ENCODE measurements at places on chromosomes 7 and 10.

DNA sequence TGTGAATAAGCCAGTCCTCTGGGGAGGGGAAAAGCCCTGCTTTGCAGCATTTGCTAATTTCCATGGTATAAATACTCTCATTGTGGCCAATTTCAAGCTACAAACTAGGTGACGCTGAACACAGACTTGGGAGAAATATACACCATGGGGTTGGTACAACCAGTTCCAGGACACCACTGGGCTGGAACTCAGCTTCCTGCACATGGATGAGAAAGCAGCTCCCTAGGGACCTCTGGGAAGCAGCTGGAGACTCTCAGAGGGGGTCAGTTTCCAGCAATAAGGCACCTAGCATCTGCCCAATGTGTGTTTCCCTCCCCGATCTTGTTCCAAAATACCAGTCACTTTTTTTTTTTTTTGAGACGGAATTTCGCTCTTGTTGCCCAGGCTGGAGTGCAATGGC is 56.8 kb upstream of the WDR11 start:
- no peak for DNase-seq

DNA sequence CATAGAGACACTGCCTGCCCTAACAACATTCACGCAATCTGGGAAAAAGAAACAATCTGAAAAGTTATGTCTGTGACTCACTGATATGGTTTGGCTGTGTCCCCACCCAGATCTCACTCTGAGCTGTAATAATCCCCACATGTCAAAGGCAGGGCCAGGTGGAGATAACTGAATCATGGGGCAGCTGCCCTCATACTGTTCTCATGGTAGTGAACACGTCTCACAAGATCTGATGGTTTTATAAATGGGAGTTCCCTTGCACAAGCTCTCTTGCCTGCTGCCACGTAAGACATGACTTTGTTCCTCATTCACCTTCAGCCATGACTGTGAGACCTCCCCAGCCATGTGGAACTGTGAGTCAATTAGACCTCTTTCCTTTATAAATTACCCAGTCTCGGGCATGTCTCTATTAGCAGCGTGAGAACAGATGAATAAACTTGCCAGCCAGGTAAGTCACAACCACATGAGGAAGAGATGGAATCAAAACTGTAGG is 341.5 kb upstream of the AOAH start:
- no peak for DNase-seq

GRCh38 chr10:119807960-119808697 is 64.5 kb downstream of the MCMBP start:
- no peak for DNase-seq

DNA sequence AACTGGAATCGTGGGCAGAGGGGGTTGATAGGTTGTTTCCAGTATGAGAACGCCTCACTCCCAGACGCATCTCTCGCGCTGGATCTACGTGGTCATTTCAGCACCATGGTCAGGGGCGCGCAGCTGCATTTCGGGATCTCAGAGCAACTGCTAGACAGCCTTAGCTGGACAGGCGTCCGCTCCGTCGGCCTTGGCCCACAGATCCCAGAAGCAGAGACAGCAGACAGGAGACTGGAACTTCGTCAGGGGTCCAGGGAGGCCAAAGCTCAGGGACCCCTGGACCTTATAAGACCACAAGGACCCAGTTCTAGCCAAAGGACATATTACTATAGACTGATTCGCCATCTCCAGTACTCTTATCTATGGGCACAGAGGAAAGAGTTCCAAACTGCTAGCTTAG is 5.3 kb downstream of the NEUROG3 start:
- no peak for DNase-seq

DNA sequence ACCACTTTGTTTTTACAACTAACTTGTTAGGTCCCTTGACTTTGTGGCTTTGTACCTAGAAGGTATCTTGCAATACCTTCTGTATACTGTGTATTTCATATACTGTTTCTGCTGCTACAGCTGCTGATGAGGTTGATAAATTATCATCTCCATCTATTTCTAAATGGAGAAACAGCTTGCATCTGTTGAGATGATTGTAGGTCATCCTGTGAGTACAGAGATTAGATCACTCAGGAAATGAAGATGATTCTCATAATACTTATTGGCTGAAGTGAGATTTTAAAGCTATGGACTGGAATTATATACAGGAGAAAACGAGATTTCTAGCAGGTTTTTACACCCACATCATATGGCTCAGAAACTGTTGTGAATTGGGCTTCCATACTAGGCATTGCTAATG is 280.5 kb downstream of the KCND2 start:
- DNase-seq = no peak

- no peak for DNase-seq
Observed at GRCh38 chr7:35565927-35566326, 129.0 kb downstream of the HERPUD2 start.

GRCh38 chr7:55241958-55242357 is 123.2 kb upstream of the LANCL2 start:
- no peak for DNase-seq

- no peak for DNase-seq
Observed at GRCh38 chr10:30445711-30446110, 11.7 kb downstream of the MAP3K8 start.

DNA sequence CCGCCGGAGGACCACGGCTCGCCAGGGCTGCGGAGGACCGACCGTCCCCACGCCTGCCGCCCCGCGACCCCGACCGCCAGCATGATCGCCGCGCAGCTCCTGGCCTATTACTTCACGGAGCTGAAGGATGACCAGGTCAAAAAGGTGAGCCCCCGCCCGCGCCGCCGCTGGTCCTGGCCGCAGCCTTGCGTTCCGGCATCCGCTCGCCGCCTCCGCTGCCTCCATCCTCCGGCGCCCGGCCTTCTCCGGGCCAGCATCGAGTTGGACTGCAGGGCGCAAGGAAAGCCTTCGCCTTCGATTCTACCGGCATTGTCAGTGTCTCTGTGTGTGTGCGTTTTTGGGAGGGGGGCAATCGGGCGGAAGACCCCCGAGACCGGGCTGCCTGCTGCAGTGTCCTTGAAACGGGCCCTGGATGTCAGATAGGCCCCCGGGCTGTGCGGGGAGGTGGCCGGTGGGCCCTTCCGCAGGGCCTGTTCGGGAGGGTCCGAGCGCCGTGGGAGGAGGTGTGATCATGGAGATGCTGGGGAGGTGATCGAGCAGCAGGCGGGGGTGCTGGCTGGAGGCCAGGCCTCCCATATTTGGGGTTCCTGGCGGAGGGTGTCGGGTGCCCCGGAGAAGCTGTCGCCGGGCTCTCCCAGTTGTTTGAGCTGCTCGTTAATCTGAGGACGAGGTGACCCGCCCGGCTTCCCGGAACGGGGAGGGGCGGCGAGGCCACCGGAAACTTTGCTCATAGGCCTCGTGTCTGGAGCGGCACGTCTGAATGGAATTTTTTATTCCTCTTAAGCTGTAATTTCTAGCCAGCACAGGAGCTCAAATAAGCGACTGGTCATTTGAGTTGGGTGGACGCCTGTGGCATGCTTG is 40.8 kb downstream of the HK1 start:
- no peak for DNase-seq

DNA sequence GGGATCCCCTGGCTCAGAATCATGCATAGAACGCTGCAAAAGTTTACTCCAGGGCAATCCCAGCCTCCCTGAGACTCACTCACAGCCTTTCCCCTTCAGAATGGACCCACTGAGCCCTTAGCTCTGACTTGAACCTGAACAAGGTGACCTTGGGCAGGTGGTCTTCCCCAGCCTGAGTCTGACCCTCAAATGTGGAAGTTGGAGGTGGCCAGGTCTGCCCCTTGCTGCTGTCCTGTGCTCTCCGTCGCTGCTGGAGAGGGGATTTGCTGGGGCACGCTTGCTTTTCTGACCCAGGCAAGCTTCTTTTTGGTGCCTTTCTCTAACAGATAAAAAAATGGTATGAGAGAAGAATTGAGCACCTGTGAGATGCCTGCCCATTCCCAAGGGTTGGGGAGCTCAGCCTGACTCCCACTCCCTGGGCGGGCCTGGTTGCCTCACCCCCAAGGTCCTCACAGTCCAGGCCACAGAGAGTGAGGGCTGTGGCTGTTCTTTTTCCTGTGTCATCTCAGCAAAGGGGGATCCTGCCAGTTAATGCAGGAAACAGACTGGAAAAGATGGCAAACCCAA is 46.6 kb upstream of the IGFBP3 start:
- DNase-seq = no peak

- DNase-seq = no peak
Observed at GRCh38 chr7:571096-571717, 51.6 kb upstream of the PDGFA start.

DNA sequence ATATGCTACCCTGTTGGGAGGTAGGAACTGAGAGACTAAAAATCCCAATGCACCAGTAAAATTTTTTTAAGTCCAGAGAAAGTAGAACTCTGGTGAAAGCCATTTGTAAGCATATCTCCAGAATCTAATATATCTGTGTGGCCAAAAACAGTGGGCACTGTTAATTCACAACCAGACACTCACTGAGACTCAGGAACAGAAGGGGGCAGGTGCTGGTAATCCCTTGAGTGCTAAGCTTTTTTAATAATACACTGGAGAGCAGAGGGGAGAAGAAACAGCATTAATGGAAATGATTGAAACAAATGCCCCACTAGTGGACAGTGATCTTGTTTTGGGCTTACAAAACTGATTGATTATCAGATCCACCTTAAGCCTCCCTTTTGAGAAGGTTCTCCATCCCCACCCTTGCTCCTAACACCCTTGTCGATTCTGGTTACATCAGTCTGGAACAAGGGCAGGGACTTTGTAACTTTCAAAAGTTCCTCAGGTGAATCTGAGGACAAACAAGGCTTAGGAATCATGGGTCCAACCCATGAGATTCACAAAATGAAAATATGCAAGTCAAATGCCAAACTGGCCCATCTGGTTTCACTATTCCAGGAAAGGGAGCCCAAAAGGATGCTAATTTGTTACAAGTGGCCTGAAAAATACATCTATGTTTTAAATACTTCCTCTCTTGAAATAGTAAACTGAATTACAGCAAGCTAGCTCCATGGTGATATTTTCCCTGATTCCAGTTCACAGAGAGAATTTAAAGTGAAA is 29.7 kb downstream of the PLXNA4 start:
- no peak for DNase-seq

- no peak for DNase-seq
Observed at GRCh38 chr10:84427903-84428650, 99.7 kb downstream of the CCSER2 start.

DNA sequence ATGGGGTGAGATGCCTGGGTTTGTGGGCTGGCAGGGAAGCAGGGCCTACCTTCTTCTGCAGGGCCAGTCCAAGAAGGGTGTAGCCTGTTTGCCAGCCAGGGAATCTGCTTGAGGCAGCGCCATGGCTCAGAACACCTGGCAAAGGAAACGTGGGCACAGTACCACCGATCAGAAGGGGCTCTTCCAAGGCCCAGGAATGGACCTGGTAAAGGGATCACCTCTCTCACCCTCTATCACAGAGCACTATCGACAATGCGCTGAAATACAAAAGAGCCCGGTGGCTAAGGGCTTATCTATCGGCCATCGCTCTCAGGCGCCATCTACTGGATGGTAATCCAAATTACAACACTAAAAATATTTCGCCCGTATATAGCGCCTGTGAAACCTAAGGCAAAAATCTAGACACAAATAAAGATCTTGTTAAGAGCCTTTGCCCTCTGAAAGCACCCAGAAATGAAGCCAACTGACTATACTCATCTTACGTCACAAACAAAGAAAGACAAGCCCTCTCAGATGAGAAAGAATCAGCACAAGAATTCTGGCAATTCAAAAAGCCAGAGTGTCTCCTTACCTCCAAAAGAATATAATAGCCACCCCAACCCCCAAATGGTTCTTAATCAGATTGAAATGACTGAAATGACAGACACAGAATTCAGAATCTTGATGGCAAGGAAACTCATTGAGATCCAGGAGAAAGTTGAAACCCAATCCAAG is 217.8 kb upstream of the HPS1 start:
- peak; percentile 38 for DNase-seq

- no peak for DNase-seq
Observed at GRCh38 chr7:137994216-137994615, 7.7 kb downstream of the CREB3L2 start.

DNA sequence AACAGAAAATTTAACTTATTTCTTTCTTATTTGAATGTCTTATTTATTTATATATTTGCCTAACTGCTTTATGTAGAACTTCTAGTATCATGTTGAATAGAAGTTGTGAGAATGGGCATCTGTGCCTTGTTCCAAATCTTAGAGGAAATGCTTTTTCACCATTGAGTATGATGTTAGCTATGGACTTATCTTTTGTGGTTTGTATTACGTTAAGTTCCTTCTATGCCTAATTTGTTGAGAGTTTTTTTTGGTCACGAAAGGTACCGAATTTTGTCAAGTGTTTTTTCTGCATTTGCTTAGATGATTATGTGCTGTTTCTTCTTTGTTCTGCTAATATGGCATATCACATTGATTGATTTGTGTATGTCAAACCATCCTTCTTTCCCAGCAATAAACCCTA is 161.0 kb upstream of the TRIM24 start:
- DNase-seq = no peak

- no peak for DNase-seq
Observed at GRCh38 chr7:106618480-106618879, 42.5 kb downstream of the CCDC71L start.

DNA sequence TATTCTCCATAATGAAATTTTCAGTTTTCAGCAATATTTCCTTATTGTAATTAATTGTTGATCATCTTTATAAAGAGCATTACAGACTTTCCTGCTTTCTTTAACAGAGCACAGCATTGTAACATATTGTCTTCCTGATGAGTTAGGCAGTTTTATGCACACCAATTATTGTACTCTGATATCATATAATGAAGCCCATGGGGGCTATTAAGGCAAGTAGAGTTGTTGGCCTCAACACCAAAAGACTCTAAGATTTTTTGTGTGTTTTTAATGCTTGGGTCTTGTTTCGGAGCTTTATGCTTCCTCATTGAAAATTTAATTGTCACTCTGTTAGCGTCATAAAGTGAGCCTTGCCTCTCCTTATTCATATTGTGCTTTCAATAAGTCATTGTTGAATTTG is 49.2 kb upstream of the ARID5B start:
- DNase-seq = no peak

GRCh38 chr10:106571192-106571946 is 593.1 kb downstream of the SORCS1 start:
- DNase-seq = no peak

DNA sequence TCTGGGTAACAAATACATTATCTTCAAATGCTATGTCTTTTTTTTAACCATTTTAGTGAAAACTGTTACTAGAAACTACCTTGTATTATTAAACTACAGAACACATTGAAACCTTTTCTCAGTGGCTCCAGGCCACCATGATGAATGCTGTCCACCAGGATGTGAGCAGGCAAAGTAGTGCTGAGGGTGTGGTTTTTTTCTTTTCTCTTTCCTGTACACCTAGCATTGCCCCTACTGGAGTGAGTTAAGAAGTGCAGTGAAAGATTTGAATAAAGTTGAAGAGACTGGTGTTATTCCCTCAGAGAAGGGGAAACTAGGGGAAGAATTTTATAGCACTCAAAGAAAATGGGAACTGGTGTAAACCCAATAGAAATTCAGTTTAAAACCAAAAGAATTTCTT is 120.0 kb upstream of the SAMD8 start:
- no peak for DNase-seq
